Small intestine (tissue), 16 donors: ENCODE measurements at places on chromosomes 16 and 17. TPM values are rescaled to one million over a fixed set of nuclear protein-coding genes. Genes with fewer than 3 reads are reported as not detected.
A peak's percentile ranks its signal among the peaks of the same experiment; 100 is the strongest.

DNA sequence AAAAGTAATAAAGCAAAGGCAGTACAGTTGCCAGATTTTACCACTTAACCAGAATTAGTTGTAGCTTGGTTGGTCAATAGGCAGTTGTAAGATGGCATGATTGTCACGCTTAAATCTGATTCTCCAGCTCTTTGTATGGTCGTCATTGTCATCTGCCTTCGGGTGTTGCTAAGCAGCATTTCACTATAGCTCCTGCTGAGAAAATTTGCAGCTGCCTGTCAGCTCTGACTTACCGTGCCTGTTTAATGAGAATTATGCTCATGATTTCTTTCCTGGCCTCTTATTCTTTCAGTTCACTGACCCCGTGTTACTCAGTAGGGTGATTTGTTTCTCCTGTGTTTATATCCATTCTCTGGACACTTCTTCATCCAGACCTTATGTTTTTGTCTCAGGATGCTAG is 66.7 kb downstream of the TANGO6 start:
- no peak for DNase-seq
- H3K4me3 ChIP-seq: no peak overlapping the region
- no peaks in the 10 kb centered on the region for H3K36me3 ChIP-seq
- H3K27me3 ChIP-seq: no peaks in the 10 kb centered on the region
- peaks cover 15% of the 10 kb centered on the region for H3K4me1 ChIP-seq
- H3K27ac ChIP-seq: no peak overlapping the region

- peak overlapping the region; percentile 61 for H3K4me3 ChIP-seq
- H3K4me1 ChIP-seq: no peaks in the 10 kb centered on the region
- no peaks in the 10 kb centered on the region for H3K27me3 ChIP-seq
- H3K36me3 ChIP-seq: peaks cover 2% of the 10 kb centered on the region
These were observed 36.8 kb upstream of the ZC3H18 start for GRCh38 chr16:88533381-88533917.

GRCh38 chr16:25106567-25107465 is 4.7 kb upstream of the LCMT1 start:
- H3K27ac ChIP-seq: peak overlapping the region; percentile 99
- DNase-seq: peak; percentile 91
- H3K4me3 ChIP-seq: peak overlapping the region; percentile 76
- H3K27me3 ChIP-seq: no peaks in the 10 kb centered on the region

- no peak overlapping the region for H3K27ac ChIP-seq
- peak; percentile 89 for DNase-seq
- no peak overlapping the region for H3K4me3 ChIP-seq
- no peaks in the 10 kb centered on the region for H3K36me3 ChIP-seq
- H3K4me1 ChIP-seq: peaks cover 11% of the 10 kb centered on the region
- H3K27me3 ChIP-seq: no peaks in the 10 kb centered on the region
These were observed 151.2 kb upstream of the TBX2 start for GRCh38 chr17:61248399-61248798.

GRCh38 chr17:40819528-40820125 is 2.8 kb downstream of the KRT10 start:
- H3K27ac ChIP-seq: peak overlapping the region; percentile 47
- no peaks in the 10 kb centered on the region for H3K27me3 ChIP-seq
- peak overlapping the region; percentile 84 for H3K4me3 ChIP-seq

HOXB3 gene
- polyA plus RNA-seq: not detected

NDRG4 gene
- polyA plus RNA-seq: 19.3 TPM

PALB2 gene
- 10.3 TPM for polyA plus RNA-seq

VAT1L gene
- polyA plus RNA-seq: 2.7 TPM
